ENCODE measurements at places on chromosomes 5 and 9.
A peak's percentile ranks its signal among the peaks of the same experiment; 100 is the strongest.

DNA sequence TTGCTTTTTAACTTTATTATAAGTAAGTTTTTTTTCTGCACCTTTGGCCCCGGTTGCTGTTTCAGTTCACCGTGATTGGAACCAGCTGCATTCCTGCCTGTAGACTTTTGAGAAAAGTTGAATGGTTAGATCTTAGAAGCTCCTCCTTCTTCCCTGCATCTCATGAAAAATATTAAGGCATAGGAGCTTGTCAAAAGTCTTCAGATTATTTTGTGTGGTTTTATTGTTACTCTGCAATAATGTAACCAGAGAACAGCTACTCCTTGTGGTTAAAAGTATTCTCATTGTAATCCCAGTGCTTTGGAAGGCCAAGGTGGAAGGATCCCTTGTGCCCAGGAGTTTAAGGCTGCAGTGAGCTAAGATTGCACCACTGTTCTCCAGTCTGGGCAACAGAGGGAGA, 3.3 kb upstream of the SLC2A8 start:
- DNase-seq: no peak

GRCh38 chr5:165152058-165152457, 1646.6 kb downstream of the MAT2B start:
- DNase-seq: no peak

DNA sequence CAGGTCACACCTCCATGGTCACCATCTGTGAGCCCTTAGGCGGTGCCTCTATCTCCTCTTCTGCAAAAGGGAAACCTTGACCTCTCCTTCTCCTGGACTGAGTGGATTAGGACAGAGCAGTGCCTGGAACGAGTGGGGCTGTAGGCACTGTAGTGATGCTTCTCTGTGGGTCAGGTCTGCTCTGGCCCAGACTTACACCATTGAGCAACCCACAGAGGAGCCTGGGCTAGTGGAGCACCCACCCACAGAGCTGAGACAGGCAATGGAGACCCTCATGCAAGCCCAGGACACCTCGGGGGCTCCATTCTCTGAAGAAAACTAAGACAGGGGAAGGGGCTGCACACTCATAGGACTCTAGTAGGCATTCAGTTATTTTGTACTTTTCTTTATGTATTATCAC, 400.6 kb downstream of the GADD45G start:
- no peak for DNase-seq

DNA sequence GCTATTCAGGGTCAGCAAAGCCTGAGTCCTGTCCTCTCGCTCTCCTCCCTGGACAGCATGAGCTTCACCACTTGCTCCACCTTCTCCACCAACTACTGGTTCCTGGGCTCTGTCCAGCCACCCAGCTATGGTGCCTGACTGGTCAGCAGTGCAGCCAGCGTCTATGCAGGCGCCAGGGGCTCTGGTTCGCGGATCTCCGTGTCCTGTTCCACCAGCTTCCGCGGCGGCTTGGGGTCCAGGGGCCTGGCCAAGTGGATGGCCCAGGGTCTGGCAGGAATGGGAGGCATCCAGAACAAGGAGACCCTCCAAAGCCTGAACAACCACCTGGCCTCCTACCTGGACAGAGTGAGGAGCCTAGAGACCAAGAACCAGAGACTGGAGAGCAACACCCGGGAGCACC, 8.6 kb downstream of the NIPBL start:
- no peak for DNase-seq

DNA sequence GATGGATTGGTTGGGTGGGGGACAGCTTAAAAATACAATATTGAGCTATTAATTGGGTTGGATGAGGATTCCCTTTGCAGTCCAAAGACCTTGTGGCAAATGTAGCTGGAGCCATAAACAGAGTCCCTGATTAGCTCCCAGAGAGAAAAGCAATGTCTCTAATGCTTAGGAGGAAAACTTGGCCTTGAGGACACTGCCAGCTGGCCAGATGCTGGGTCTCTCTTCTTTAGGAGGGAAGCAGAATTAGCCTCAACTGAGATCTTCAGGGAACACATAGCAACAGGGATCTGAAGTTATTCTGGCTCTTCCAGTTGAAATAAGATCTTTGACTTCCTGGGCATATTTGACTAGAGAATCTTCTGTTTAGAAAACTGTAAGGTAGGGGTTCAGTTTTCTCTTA, 121.7 kb upstream of the WWC1 start:
- no peak for DNase-seq

DNA sequence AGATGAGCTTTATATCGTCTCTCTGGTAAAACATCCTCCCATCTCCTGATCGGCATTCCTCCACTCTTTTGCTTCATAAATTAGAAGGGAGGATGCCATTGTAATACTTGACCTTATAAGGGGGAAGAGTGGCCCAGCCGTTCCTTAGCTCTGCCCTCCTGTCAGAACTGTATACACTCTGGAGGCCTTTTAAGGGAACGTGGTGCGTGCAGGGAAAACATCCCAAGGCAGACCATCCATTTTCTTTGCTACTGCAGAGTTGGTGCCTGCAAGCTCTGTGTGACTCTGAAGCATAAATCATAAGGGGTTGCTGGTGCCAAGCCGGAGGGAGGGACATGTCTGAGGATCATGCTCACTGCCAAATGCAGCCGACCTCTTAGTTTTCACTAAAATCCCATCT, 90.4 kb downstream of the PGM5 start:
- no peak for DNase-seq

- peak; percentile 78 for DNase-seq
These were observed 42.5 kb downstream of the ITGA2 start for GRCh38 chr5:53031695-53032096.

DNA sequence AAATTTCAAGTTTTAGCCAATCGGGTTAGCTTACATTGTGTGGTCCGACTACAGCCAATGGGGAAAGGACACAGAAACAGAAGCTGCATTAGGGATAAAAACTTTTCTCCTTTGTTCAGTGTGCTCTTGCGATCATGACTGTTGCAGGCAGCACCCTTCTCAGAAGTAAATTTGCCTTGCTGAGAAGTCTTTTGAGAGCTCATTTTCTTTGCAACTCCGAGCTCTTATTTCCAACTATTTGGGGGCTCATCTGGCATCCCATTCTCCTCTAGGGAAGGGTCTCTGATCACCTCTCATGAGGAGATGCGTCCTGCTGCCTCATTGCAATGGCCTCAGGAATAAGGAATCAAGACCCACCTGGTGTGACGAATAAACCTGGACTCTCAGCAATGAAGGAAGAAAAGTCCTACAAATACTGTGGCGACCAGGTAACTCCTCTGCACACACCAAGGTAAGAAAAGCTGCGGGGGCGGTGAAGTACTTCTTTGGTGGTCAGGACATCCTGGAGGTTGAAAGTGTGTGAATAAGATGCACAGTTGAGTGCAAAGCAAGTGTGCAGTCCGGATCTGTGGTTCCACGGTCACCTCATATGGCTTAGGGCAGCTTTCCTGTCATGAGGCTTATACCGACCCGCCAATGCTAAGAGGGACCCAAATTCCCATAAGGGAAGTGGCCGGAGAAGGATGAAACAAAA, 20.4 kb downstream of the CNOT8 start:
- no peak for DNase-seq

DNA sequence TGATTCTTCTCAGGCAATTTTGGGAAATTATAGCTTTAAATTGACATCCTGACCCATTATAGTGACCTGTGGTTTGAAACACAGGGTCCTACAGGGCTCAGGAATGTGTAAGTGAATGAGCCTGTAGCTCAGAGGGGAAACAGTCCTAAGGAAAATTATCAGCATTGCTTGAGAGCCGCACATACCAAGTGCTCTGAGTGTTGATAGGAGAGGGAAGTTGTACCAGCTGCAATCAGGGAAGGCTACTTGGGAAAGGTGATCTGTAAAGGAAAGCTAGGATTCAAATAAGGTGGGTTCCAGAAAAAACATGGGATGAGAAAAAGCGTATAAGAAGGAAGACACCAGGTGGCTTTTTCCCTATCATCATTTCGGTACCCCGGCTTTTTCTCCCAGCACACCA, 4.4 kb upstream of the SLC25A51 start:
- DNase-seq: no peak

DNA sequence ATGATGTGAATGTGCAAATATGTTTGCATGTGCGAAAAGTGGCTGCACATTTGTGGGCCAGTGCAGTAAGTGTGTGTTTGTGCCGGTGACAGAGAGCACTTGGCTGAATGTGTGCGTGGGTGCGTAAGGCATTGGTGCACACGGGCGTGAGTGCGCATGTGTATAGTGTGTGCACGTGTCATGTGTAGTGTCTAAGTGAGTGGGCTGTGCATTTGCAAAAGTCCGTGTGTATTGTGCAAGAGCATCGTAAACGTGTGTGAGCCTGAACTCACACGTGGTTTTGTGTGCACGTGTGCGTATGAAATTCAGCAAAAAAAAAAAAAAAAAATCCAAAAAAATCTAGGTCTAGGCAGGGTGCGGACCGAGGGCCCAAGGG, 6.5 kb upstream of the EBF1 start:
- no peak for DNase-seq

DNA sequence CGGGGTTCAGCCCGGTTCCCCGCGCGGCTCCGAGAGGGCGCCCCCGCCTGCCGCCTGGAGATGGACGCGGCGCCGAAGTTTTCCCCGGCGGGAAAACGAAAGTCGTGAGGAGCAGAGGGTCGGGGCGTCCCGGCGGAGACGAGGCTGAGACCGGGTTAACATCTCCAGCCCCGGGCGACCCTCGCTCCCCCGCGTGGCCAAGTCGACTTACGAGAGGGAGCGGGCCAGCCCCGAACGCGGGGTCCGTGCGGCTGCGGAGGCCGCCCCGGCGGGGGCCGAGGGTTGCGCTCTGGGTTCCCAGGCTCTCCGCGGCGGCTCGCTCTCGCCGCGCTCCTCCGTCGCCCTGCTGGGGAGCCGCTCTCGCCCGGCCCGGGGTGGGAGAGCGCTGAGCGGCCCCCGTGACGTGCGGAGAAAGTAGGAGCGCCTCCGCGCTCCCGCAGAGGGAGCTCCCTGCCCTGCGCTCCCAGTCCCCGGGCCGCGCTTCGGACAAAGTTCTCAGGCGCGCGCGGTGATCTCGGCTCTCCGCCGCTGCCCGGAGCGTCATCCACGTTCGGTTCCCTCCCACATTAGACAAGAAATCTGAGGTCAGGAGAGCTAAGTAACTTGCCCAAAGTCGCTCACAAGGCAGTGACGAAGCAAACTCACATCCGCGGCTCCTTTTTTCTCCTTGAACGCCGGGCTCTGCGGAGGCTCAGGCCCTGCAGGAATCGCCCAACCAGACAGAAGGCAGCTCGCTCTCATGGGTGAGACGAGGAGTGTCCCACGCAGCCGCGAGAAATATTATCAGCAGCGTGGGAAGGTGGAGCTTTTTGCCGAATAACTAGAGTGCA, 1.2 kb upstream of the GCNT4 start:
- peak; percentile 50 for DNase-seq

DNA sequence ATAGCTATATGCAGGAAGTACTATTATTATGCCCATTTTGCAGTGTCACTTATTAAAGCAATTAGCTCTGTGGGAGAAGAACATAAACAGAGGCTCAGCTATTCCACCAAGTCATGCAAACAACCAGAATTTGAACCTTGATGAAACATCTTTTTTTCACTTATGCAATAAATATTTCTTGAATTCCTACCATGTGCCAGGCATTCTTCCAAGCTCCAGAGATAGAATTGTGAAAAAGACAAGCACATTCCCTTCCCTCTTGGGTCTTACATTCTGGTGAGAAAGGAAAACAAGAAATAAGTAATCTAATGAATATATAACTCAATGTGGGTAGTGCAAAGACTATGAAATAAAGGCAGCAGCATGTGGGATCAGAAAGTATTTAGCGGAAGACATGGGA, 32.1 kb upstream of the ADRB2 start:
- no peak for DNase-seq

- no peak for DNase-seq
These were observed 94.3 kb downstream of the INSYN2B start for GRCh38 chr5:169886033-169886432.

DNA sequence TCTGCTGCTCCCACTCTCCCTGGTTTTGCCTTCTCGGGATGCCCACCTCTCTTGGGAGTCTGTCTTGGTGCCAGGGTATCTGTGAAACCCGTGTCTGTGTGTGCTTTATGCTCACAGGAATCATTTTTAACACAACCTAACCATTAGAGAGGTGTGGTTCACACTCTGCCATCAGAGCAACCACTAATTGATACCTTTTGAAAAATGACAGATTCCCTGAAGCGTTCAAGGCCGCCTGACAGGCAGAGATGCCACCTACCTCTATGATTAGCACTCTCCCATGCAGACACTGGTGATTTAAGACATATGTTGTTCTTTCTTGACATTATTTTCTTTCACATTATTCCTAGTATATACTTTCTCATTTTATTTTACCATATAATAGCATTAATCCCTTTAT, 207.3 kb upstream of the SGCD start:
- no peak for DNase-seq

DNA sequence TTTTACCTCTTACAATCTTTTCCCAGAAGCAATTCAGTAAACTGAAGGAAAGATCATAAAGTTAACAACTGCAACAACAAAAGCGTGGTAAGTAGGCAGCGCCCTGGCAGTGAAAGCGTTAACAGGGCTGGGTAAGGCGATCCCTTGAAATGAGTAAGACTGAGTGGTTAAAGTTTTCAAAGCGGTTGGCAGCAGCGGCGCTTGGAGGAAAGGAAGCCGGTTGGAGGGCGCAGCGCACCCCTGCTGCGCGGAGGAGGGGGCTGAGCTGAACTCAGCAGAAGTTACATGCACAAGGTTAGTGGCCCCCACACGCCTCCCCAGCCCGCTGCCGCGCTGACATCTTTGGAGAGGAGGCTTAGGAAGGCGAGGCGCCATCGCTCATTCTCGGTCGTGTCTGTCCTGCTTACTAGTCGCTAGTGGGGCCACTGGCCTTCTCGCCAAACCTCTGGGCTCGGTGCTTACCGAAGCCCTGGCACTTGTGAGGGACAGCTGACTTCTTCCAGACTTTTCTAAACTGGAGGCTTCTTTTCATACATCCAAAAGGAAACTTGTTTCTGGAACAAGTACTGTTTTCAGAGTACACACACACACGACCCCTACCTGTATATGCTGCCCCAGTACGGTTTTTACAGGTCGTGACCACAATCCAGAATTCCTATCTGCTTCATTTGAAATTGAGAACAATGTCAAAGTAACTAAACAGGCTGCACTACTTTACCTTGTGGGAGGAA, at the start of gene SH3RF2:
SH3RF2 (plus strand) TSS at position 178 of the 731 bp plus-strand sequence. CDS start 1,351 bp downstream, outside the sequence.
- DNase-seq: peak; percentile 34

DNA sequence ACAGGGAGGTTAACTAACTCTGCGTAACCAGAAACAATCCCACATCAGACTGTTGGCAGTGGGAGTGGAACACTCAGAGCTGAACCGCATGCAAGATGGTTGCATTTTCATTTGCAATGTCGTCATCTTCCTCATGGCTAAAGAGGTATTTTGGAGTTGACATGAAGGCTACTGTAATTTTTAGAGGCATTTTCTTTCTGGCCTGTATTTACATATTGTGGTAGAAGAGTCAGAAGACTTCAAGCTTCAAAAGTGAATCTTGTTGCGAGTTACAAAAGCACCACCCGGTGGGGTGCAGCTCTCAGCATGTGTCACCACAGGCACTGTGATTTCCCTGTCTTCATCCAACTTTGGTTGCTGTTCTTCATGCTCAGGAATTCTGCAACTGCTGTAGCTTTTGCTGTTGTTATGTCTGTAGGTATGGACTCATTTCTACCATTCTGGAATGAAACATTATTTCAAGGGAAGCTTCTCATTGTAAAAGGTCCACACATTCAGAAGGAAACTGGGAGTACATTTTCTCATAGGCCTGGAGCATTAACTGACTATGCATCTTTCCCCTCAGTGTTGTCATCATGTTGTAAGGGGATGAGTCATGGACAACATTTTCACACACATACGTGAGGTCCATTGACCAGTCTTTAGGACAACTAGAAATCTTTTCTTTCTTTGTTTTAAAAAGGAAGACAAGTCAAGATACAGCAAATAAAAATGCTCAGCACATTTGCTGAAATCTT, 35.4 kb upstream of the GDNF start:
- peak; percentile 72 for DNase-seq
